Fibroblast of skin of abdomen (primary cell): ENCODE measurements at places on chromosomes 1 and 21.

- peak; percentile 71 for DNase-seq
These were observed 6.3 kb upstream of the TMEM39B start for GRCh38 chr1:32066489-32066873.

- peak; percentile 19 for DNase-seq
These were observed 24.4 kb downstream of the FUBP1 start for GRCh38 chr1:77954521-77954920.

DNA sequence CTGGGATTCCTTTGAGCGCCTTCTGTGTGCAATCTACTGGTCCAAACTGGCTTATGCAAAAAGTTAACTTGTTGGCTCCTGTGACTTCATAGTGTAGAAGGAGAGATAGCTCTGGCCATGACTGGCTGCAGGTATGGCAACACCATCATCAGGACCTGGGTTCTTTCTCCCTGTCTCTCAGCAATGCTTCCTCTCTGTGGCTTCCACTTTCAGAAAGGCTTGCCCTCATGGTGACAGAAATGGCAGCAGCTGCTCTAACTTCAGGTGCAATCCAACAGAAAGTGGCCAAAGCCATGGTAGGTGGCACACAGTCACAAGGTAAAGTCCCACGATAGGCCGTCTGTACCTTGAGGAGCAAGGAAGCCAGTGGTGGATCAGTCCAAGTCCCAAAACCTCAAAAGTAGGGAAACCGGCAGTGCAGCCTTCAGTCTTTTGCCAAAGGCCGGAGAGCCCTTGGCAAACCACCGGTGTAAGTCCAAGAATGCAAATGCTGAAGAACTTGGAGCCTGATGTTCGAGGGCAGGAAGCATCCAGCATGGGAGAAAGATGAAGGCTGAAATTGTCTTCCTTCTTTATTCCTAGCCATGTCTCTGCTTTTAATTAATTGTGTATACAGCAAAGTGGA is 45.0 kb downstream of the ZBTB40 start:
- no peak for DNase-seq

- DNase-seq: no peak
These were observed 100.0 kb upstream of the ADAR start for GRCh38 chr1:154707901-154708463.

DNA sequence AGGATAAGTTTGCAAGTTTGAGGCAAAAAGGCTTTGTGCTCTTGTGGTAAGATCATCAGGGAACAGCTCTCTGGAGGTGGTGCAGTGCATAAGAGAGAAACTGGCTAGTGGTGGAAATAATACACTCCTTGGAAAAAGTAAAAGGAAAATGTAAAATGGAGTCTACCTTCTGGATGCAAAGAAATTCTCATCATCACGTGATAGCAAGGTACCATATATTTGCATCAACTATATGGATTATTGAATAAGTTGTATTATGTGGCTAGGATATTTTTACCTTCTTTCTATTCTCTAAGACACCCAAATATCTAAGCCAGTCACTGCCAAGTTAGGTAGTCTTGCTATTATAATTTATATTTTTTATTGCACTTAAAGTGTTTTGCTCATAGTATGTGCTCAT is 14.0 kb upstream of the LRRC7 start:
- DNase-seq: no peak

DNA sequence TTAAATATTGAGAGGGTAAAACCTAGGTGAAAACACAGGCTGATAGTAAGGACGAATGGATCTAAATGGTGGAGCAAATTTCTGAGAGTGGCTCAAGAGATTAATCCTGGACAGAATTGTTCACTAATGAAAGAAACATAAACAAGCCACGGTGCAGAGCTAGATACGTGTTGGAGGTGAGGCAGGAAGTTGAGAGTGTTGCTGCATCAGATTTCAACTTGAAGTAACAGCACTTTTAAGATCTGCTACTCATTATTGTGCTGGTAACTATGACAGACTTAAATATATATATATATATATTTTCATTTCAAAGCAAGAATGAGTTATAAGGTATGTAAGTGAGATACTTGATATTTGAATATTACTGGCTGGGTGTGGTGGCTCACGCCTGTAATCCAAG is 64.9 kb downstream of the PTGS2 start:
- no peak for DNase-seq

GRCh38 chr1:112508278-112509004 is at the start of gene WNT2B:
Gene WNT2B, plus strand, starts transcription at chr1:112508965. Its CDS starts 298 bp downstream, at chr1:112509263.
- no peak for DNase-seq

- no peak for DNase-seq
These were observed 24.2 kb upstream of the SYDE2 start for GRCh38 chr1:85224734-85225623.
